Muscle of leg (tissue), 16 donors: ENCODE measurements at places on chromosomes 12 and 14. TPM values are rescaled to one million over a fixed set of nuclear protein-coding genes. Genes with fewer than 3 reads are reported as not detected.
A peak's percentile ranks its signal among the peaks of the same experiment; 100 is the strongest.

The REM2 gene
- total RNA-seq = 0.13 TPM

DNA sequence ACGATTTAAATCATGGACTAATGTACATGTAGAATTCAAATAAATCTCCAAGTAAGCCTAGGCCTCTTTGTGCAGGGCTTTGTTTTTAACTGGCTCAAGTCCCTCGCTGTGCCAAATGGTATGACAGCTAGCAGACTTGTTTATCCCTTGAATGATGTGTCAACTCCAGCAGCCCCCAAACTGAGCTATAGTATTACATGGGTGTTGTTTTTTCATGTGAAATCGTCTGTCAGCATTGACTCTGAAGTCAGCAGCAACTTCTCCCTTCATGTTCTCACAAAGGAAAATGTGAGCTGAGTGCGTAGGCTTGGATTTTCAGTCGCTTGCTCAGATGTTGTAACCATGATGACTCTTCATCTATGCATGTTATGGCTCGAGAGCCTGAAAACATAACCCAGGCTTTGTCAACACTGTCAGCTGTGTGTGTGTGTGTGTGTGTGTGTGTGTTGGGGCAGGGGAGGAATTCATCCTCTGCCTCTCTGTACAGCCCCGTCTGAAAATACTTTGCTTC is 73.3 kb downstream of the PTHLH start:
- peak; percentile 8 for DNase-seq

DNA sequence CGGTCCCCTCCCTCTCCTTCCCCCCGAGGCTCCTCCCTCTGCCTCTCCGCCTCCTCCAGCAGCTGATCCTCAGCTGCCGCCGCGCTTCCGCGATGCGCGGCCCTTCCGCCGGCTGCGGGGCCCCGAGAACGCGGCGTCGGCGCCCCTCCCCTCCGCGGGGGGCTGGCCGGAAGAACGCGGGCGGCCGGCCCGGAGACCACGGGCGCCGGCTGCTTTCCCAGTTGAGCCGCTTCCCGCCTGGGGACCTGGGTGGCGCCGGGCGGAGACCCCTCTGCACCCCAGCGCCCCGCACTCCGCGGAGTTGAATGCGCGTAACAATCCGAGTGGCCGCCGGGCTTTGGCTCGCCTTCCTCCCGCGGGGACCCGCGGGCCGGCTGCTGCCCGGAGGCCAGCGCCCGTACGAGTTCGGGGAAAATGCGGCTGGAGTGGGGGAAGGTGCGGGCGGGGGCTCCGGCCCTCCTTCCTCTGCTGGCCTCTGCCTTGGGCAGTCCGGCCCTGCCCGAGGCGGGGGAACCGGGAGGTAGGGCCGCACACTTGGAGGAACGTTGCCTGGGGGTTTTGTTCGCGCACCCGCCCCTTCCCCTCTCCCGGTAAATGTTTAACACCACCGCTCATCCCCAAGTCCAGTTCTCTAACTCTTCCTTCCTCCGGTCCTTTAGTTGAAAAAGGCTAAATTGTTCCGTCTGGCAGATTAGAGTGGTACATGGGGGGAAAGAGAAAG is 393 bp upstream of the DCAF5 start:
- peak; percentile 97 for DNase-seq

GRCh38 chr12:116144384-116144783 is 133.1 kb downstream of the MED13L start:
- DNase-seq = no peak

The GLI1 gene
- 7.1 TPM for total RNA-seq

DNA sequence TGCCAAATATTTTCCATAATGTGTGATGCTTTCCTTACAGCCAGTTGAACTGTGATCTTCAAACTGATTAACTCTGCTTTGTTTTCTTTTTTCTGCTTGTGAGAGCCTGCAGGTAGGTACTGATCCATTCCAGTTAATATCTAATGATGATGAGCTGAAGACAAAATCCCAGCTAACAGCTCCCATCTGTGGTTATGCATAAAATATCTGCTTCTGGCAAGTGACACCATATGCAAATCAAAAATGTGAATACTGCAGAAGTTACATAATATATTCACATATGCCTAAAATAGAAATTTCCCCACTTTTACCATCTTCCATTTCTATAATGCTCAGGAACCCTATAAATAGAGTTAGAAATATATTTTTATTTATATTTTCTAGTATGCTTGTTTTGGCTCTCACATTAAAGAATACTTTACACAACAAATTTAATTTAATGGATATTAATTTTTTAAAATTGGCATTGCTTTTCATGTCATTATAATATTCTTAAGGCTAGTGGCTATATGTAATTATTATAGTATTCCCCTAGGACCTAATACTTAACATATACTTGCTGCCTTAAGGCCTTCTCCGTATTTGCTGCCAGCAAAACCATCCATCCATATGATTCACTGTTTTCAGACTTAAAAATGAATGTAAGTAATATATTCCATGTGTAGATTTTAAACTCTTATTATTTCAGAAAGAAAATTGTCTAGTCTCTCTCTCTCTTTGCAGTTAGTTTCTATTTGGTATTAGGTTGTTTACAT is 83.8 kb downstream of the CCER1 start:
- DNase-seq = peak; percentile 68

DNA sequence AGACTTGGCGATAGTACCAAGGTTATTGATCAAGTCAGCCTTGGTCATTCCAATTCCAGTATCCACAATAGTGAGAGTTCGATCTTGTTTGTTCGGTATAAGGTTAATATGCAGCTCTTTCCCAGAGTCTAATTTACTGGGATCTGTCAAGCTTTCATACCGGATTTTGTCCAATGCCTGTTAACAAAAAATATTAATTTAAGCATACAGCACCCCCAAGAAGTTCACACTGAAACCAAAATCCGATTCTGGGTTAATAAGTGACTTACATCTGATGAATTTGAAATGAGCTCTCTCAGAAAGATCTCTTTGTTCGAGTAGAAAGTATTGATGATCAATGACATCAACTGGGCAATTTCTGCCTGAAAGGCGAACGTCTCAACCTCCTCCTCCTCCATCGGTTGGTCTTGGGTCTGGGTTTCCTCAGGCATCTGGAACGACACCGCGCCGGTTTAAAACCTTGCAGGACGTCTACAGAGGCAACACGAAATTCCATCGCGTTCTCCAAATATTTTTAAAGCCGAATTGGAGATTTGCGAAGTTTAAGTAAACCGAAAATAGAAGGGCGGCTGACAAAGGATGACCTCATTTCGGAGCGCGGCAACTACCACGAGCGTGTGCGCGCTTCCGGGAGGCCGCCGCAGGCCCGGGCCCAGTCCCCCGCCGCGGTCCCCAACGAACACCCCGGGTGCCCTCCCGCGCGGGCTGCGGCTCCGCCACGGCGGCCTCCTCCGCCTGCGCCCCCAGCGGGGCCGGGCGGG is 716 bp downstream of the HSP90AA1 start:
- DNase-seq = peak; percentile 80

DNA sequence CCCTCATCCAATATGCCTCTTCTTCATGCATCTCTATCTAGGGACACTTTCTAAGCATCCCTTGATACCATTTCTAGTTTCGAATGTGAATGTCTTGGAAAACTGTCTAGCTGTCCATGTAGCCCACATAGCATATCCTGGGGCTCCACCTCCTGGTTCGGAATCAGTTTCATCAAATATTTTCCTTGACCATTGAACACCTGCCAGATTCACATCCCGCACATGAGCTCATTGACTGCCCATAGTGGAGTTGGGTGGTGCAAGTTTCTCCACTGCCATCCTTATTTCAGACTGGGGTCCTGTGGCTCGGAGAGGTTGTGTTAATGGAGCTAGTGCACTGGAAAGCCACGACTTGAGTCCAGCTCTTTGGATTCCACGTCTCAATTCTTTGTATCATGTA is 58.6 kb upstream of the TMEM263 start:
- peak; percentile 9 for DNase-seq
